ENCODE measurements at places on chromosomes 16 and 17.

DNA sequence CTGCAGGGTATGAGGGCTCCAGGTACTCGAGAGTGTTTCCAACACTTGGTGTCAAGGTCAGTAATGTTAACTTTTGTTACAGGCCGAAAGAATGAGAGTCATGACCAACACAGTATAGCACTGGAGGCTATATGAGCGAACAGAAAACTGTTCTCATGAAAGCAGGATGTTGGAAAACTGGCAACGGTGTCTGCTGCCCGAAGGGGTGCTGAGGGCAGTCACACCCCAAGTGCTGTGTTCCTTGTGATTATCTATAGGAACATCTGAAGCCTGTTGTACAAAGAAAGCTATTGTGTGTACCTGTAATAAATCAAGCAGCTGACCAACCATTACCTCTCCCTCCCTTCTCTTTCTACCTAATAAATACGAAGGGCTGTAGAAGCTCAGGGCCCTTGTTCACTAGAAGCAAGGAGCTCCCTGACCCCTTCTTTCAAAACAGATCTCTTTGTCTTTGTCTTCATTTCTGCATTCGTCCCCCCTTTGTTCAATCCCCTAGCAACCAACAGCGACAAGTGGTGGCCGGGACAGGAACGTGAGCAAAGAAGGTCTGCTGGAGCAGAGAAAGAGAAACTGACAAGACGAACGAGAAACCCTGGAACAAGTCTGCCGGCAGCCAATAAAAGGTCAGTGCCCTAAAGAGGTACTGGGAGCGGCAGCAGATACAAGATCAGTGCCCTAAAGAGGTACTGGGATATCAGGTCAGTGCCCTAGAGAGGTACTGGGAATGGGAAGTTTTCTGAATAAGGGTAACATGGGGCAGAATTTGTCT, 7.6 kb downstream of the CD300LD start:
- no peak for DNase-seq

DNA sequence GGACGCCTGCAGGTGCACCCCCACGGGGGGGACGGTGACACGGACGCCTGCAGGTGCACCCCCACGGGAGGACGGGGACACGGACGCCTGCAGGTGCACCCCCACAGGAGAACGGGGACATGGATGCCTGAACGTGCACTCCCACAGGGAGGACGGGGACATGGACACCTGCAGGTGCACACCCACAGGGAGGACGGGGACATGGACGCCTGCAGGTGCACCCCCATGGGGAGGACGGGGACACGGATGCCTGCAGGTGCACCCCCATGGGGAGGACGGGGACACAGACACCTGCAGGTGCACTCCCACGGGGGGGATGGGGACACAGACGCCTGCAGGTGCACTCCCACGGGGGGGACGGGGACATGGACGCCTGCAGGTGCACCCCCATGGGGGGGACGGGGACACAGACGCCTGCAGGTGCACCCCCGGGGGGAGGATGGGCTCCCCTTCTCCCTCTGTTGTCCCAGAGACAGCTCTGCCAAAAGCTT, 114.5 kb upstream of the METRNL start:
- no peak for DNase-seq

- no peak for DNase-seq
These were observed 9.0 kb downstream of the KCTD13 start for GRCh38 chr16:29916979-29917378.

GRCh38 chr17:39281806-39282205, 56.1 kb upstream of the STAC2 start:
- no peak for DNase-seq

DNA sequence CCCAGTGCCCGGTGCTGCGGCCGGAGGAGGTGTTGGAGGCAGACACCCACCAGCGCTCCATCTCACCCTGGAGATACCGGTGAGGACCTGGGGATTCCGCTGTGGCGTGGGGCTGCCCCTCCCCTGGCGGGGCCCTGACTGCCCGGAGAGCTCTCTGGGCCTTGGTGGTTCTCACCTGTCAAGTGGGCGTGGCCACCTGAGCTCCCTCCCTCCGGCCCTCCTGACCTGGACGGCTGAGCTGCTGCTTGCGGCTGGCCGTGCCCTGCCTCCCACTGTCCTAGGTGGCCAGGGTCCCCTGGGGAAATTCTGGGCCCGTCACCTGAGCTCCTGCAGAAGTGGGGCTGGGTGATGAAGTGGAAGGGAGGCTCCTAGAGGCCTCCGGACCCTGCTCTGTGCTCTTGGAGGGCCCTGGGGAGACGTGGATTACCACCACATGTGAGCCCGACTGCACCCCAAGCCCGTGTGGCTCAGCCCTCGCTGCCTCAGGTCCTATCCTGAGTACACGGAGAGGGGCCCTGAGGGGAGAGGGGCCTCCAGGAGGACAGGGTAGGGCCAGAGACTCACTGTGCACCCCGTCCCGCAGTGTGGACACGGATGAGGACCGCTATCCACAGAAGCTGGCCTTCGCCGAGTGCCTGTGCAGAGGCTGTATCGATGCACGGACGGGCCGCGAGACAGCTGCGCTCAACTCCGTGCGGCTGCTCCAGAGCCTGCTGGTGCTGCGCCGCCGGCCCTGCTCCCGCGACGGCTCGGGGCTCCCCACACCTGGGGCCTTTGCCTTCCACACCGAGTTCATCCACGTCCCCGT, 1.1 kb downstream of the IL17C start:
- no peak for DNase-seq

DNA sequence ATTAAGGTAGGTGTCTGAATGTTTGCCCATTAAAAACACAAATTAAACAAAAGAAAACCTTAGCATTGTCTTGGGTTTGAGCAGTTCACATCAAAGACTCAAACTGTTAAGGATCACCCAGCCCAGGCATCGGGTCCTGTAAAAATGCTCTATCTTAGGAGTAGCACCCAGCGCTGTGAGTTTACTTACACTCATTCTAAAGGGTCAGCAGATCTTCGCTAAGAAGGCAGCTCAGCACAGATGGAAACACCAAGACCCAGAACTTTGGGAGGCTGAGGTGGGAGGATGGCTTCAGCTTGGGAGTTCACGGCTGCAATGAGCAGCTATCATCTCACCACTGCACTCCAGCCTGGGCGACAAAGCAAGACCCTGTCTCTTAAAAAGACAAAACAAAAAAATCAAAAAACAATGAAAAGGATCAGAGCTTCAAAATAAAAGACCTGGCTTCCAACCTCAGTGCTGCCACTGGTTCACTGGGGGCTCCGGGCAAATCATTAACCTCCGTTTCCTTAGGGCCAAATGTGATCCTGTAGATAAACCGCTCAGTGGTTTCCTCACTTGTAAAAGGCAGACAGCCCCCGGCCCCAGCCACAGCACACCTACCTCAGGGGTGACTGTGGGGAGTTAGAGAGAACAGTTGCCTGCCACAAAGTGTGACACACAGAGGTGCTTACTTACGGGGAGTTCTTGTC, 11.1 kb downstream of the COG1 start:
- peak; percentile 10 for DNase-seq

DNA sequence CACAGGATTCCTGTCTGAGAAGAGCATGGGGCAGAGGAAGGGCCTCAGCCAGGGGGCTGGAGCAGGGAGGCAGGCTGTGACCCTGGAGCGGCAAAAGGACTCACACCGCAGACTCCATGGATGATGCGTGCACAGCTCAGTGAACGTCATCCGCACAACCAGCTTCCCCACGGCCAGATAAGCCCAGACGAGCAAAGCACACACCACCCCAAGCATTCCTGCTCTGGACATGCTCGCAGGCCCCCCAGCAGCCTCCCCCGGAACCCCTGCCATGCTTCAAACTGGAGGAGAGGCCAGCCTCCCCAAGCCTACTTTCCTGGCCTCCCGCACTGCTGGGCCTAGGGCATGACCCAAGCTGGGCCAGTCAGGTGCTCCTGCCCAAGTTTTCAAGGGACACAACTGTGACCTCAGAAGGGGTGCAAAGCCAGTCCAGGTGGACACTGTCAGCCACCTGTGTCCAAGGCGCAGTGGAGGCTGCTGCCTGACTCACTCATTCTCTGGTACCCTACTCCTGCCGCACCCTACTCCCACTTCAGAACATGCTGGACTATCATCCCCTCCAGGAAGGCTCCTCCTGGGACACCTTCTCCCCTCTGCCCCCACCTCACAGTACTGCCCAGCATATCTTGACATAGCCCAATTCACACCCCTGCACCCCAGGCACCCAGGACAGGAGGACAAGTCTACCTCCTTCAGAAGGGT, 4.8 kb downstream of the BCAR1 start:
- no peak for DNase-seq

GRCh38 chr16:8713635-8714172, 39.3 kb downstream of the ABAT start:
- DNase-seq = no peak

DNA sequence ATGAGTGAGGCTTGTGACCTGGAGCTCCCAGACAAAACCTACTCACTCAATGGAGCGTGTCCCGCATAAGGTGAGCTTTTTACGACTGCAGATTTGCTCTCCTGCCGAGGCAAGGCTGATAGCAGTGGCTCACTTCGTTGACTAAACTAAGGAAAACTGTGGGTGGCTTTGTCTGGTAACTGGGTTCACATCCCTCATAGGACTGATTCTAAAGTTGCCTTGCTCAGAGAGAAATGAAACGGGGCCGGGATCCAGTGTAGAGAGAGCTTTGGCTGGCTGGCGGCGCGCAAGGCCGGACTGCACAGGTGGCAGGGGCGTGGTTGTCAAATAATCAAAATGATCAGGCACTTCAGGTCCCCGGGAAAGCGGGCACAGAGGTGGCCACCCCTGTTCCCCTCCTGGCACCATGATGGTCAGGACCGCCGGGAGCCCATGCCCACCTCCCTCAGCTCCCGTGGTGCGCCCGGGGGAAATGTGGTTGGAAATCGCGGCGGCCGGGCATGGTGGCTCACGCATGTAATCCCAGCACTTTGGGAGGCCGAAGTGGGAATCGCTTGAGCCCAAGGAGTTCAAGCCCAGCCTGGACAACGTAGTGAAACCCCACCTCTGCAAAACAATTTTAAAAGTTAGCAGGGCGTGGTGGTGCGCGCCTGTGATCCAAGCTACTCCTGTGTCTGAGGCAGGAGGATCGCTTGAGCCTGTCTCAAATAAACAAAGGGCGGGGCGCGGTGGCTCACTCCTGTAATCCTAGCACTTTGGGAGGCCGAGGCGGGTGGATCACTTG, 26.6 kb upstream of the OR1F1 start:
- no peak for DNase-seq

DNA sequence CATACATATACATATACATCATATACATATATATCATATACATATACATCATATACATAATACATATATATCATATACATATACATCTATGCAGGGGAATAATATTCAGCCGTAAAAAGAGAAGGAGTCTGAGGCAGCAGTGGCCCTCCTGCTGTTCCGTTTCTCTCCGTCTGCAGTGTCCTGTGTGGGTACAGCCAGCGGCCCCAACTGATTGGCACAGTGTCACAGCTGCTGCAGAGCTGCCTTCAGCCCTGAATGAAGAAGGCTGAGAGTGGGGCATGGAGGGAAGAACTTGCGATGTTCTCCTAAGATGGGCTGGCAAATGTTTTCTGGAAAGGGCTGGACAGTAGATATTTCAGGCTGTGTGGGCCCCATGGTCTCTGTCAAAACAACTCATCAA, 146.9 kb downstream of the SNX29 start:
- DNase-seq = no peak

DNA sequence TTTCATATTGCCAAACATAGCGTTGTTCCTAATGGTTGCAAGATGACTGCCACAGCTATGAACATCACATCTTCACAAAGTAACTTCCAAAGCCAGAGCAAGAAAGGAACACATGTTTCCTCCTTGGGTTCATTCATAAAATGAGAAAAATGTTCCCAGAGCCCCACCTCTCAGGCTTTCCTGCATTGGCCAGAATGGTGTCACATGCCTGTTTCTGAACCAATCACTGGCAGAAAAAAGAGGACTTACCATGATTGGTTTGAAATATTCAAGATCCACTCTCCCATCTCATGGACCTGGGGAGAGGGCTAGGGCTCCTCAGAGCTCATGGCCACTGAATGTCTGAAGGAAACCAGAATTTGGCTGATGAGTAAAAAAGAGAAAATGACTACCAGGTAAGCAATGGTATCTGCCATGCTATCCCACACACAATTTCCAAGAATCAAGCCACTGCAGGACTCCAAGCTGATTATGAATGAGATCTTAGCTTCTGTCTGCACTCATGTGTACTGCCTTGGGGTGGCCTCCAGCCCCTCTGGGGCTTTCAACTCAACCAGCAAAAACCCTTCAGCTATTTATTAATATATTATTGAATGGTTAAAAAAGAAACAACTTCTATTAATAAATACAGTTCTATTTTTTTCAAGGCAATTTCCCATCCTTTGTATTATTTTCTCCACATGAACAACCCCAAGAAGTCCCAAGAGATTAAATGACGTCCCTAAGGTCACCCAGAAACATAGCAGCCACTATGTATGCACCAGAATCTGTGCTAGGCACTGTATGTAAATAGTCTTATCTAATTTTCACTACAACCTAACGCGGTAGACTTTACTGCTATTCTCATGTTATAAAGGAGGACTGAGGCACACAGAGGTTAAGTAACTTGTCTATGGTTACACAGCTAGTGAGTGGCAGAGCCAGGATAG, 61.4 kb upstream of the TMC5 start:
- no peak for DNase-seq

DNA sequence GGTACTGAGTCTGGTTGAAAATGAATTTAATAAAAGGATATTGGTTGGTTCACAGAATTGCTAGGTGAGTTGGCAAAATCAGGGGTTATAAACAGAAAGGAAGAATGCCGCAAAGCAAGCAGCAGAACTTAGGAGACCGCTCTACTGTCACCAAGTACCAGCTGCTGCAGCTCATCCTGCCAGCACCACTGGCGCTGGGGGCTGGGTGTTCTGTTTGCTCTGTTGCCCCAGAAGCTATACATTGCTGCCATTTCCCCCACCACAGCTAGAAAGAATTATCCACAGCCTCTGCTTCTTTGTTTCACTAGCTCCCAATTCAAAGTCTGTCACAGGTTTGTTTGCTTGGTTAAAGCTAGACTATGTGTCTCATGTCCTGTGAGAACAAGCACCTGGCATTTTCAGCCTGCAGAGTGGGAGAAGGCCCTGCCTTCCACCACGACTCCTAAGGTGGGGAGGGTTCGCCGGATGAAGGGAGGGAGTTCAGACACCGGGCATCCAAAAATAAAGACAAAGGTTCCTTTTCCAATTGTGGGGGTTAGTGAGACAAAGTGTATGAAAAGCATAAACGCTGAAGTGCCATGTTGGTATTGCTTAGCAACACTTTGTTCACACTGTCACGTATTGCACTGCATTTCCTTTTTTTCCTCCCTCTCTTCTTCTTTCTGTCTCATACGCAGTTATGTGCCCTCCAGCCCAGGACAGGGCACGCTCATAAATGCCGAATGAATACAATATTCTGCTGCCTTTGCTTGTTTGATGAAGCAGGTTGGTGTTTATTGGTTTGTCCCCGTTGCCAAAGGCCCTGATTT, 9.6 kb upstream of the CPD start:
- no peak for DNase-seq

DNA sequence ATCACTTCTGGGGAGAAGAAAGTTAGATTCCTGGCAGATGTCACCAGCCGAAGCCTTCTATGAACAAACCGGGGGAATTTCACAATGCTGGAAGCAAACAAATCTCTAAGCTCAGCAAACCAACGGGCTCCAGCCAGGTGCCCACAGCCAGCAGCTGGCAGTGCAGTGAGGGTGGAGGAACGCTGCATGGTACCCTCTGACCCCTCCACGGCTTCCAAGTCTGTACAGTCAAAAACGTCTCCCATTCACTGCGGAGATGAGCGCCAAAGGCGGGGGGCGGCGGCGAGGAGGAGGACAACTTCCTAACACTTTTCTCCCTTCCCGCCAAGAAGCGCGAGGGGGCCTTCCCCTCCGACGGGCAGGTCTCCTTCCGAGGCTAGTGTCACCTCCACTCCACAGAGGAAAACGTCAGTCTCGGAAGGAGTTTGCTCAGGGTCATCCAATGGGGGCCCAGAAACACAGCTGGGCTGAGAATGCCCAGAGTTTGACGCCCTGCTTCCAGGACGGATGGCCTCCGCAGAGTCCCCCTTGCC, 924 bp downstream of the ZNF598 start:
- peak; percentile 34 for DNase-seq
